ENCODE measurements at places on chromosomes 3 and 15.

DNA sequence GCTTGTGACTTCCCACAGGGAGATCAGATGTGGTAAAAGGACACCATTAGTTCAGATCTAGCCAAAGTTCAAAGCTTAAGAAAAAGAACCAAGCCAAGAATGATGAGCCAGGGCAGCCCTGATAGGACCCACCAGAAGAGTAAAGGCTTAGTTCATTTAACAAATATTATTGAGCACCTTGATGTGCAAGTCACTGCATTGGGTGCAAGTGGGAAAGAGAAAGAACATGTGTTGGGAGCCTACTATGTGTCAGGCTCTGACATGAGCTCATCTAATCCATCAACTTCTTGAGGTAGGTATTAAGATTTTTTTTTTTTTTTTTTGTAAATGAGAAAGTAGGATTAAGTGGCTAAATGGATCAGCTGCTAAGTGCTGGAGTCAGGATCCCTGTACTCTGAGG, 53.4 kb upstream of the PIAS1 start:
- no peak for DNase-seq

DNA sequence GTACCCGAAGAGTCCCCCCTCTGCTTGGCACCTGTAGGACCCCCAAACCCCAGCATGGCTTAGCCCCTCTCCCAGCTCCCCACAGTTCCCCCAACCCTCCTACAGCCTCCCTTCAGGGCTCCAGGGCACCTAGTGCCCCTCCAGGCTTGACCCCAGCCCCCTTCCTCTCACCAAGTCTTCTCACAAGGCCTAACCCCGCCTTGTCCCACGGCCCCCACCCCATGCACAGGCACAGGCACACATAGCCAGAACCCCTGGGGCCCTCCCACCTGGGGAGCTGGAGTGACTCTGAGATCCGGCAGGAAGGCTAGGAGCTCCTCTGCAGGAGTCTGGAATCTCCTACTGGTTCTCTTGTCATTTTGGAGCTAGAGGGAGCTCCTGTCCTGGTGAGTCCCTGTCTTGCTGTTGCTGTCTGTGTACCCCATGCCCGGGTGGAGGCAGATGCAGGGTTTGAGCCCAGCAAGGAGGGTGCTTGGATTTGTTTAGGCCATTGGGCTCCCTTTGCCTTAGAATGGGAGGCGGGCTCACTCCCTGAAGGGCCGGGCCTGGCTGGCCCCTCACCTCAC, 39.6 kb downstream of the KLF13 start:
- DNase-seq: no peak

DNA sequence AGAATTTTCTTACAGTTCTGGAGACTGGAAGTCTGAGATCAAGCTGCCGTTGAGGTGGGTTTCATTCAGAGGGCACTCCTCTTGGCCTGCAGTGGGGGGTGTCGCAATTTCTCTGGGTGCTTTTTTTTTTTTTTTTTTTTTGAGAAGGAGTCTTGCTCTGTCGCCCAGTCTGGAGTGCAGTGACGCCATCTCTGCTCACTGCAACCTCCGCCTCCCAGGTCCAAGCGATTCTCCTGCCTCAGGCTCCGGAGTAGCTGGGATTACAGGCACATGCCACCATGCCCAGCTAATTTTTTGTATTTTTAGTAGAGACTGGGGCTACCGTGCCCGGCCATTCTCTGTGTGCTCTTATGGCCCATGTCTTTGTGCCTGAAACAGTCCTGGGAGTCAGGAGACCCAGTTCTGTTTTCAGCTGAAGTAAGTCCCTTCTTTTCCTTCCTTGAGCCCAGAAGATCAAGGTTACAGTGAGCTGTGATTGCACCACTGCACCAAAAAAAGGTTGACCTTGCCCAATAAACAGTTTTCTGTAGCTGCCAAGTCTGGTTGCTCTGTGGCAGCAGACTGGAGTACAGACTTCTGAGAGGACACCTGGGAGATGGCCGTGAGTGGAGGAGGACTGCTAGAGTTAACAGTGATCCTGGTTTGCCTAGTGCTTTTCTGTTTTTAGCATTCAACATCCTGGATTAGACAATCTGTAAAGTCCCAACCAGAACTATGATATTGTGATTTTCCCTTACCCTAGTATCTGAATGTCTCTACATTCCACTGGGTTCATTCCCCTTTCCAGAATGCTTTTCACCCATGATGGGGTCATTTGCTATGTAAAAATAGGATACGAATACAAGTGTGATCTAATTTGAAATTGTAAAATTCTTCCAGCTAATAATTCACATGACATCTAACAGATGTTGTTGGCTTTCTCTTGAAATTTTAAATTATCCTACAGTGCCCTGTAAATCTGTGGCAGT, 76.6 kb upstream of the RNF7 start:
- DNase-seq: no peak

- no peak for DNase-seq
Observed at GRCh38 chr3:16398648-16399047, 114.9 kb downstream of the RFTN1 start.

- no peak for DNase-seq
Observed at GRCh38 chr3:65483480-65483879, 555.2 kb downstream of the MAGI1 start.

- DNase-seq: no peak
Observed at GRCh38 chr15:22979238-22980188, 655 bp downstream of the CYFIP1 start.

GRCh38 chr3:16739541-16740105, 134.4 kb upstream of the DAZL start:
- DNase-seq: no peak

- no peak for DNase-seq
Observed at GRCh38 chr15:25431836-25432561, 6.8 kb downstream of the UBE3A start.

DNA sequence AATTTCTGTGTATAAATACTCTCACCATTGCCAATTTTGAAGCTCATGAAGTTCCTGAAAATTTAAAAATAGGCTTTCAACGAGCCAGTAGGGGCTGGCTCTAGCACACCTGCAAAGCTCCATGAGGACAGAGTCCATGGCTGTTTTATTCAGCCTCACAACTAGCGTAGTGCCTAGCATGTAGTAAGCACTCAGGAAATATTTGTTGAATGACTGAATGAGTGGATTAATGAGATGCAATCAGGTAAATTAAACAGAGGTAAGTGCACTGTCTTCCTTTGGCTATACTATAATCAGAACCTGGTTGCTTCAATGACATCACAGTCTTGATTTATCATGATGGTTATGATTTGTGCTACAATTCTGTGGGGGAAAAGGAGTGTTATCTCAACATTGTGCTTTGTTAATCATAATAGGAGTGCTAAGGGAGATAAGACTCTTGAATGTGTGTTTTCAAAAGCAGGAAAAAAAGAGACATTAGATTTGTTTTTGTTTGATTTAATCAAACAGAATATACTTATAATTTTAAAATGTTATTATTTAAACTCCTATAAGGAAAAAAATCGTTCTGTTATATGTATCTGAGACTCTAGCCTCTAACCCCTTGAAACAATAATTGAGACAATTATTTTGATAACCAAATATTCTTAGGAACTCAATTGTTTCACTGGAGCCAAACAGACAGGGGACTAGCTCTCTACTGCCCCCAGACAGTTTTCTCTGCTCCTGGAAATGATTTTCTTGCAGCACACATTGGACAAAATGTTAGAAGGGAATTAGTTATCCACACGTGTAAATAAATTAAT, 171.7 kb upstream of the ATP11B start:
- DNase-seq: no peak

DNA sequence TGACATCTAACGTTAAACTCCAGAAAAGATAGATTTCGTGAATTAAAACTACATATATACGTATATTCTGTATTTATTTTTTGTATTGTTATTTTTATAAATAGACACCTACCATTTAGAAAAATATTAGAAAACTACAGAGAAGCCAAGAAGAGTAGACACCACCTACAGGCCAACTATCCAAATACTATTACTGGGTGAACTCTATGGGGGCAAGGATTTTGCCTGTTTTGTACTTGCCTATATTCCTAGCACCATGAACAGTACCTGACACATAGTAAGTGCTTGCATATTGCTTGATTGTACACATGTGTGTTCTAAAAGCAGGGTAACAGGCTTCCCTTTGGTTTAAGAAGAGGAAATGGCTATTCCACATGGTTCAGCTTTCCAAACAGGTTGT, 24.4 kb upstream of the CLEC3B start:
- no peak for DNase-seq

GRCh38 chr3:10867384-10867783, 51.4 kb downstream of the SLC6A11 start:
- no peak for DNase-seq

- DNase-seq: no peak
Observed at GRCh38 chr3:187197335-187197649, at the start of gene RTP1. RTP1 (plus strand) TSS chr3:187197486; CDS start chr3:187197516, 30 bp downstream.

DNA sequence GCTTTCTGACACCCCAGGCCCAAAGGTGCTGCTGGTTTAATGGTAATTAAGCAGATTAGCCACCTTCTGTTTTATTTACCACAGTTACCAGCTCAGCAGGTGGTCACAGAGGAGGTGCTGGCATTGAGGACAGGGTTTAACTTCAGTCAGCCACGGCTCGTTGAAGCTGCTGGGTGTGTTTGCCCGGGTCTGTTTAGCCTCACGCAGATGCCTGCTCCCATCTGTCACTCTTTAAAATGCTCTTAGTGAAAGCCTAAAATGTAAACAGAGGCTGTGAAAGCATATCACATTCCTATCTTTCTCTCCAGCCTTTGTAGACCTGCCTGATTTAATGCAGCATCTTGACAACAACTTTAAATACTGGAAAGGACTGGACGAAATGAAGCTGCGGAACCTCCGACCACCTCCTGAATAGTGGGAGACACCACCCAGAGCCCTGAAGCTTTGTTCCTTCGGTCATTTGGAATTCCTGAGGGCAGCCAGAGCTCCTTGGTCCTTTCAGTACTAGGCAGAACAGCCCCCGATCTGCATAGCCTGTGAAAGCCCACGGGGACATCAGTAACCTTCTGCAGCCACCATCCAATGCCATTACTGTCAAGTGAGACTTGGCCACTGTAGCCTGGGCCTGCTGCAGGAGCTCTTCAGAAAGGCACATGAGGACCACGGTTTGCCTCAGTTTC, 156.0 kb downstream of the PDE8A start:
- DNase-seq: no peak

- no peak for DNase-seq
Observed at GRCh38 chr3:159038405-159038804, 236.6 kb downstream of the MFSD1 start.

- DNase-seq: no peak
Observed at GRCh38 chr3:27114684-27115083, 254.5 kb downstream of the NEK10 start.

GRCh38 chr15:49946681-49947080, 172.4 kb downstream of the ATP8B4 start:
- no peak for DNase-seq

DNA sequence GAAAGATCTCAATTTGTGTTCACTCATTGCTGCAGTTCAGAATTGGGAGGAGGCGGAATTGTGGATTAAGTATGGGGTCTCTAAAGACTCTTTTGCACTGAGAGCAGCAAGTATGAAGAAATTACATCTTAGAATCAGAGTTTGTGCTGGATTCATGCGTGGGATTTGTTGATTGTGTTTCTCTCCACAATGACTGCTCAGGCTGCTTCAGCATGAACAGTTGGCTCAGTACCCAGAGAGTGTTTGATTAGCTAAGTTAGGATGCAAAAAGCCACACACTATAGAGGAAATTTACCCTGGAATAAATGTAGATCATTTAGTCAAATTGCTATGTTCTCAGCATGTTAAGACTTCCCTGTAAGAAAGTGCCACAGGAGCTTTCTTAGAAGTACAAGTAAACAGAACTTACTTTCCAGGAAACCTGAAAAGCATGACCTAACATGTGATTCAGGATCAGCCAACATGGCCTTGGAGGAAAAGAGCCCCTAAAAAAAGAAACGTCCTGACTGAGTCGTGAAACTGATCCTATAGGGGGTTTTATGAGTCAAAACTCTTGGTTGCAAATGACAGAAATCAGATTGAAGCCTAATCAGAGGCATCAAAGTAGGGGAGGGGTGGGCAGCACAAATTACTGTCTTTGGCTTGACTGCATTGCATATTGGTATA, 32.6 kb downstream of the HHLA2 start:
- no peak for DNase-seq

DNA sequence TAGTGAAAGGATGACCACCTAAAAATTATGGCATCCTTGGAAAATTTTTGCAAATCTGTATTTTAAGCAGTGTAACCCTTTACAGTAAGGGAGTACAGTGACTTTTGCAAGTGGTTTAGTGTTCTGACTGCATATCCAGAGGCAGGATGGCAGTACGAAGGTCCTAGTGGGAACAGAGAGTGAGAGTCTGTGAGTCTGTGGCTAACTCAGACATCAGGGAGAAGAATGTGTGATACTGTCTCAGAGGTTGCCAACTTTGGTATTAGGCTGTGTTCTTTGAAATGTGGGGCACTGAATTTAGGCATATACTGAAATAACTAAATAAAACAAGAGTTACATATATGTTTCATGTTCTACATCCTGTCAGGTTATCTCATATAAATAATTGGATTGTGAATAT, 25.7 kb downstream of the PRKCI start:
- DNase-seq: no peak

GRCh38 chr15:28998511-28998910, 112.7 kb downstream of the APBA2 start:
- no peak for DNase-seq

DNA sequence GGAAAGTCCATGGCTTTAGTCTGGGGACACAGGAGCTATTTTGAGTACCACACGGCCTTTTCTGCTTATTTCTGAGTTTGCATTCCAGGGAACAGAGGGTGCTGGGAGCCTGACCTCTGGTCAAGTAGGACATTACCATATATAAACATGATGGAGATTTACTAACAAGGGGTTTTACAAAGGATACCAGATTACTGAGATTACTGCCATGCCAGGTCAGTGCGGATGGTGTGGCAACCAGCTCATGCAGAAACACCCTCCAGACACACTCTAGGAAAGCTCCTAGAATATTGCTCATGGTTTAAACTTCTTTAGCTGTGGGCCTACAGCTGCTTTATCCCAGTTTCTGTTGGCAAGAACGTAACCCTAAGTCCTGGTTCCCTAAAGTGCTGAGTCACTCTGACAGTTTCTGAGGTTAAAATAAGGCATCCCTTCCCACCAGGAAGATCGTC, 54.3 kb upstream of the AGTR1 start:
- no peak for DNase-seq

DNA sequence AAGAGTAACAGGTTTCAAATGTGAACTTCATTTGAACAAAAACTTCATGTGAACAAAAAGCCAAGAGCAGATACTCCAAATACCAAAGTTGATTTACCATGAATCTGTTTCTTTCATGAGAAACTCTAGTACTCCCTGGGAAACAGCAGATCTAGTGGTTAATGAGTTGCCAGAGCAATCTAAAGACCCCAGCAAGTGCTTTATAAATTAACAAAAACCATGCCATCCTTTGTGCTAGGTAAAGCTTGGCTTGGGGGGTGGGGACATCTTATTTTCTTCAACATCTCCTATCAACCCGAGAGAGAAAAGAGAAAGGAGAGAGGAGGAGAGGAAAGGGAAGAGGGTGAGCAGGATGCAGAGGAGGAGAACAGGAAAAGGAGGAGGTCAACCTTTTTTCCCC, 100.7 kb downstream of the TBL1XR1 start:
- DNase-seq: no peak

GRCh38 chr3:111252779-111253178, 181.2 kb downstream of the NECTIN3 start:
- no peak for DNase-seq

All from effector CD4-positive, alpha-beta T cell (primary cell).